ENCODE measurements at places on chromosomes 6 and 20.

DNA sequence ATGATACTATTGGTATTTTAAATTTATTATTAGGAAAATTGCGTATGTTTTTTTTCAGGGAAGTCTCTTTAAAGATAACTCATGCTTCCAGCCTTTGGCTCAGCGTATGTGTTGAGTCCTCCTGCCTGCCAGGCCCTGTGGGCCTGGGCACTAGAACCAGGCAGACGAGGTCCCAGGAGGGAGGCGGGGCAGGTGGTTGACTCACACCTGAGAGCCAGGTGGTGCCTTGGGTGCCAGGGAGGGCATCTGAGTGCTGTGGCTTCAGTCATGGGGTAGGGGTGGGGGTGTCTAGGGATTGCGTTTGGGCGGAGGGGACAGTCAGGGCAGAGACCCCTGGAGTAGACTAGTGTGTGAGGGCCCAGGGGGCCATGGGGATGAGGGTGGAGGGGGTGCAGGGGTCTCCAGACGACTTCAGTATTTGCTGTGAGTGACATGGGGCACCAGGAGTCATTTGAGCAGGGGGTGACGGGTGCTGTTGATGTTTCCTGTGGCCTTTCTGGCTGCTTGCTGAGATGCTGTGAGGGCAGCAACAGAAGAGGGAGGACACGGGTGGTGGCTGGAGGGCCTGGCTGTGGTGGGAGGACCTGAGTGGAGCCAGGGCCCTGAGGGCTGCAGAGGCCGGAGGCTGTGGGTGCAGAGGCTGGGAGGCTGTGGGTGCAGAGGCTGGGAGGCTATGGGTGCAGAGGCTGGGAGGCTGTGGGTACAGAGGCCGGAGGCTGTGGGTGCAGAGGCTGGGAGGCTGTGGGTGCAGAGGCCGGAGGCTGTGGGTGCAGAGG, 14.8 kb upstream of the ADRM1 start:
- DNase-seq: no peak

- no peak for DNase-seq
Observed at GRCh38 chr6:15553031-15553430, 109.8 kb downstream of the DTNBP1 start.

GRCh38 chr6:47476781-47477496, 650 bp upstream of the CD2AP start:
- DNase-seq: no peak

GRCh38 chr6:55088902-55089301, 85.4 kb upstream of the HCRTR2 start:
- DNase-seq: no peak

- DNase-seq: no peak
Observed at GRCh38 chr6:33297406-33297955, 1.3 kb downstream of the RGL2 start.

DNA sequence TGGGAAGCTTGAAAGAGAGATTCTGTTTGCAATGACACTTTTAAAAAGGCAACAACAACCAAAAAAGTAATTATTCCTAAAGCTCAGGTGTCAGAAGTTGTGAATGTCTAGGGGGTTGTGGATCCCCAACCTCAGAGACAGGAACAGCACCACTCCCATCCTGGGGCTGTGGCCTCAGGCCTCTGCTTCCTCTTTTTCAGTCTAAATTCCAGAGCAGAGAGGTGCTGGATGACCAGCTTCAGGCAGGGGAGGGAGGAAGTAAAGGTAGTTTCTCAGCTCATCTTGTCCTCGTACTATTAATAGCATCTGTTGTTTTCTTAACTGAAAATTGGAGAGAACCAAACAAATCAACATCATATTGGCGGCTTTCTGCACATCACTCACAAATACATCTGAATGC, 8.3 kb downstream of the NT5E start:
- DNase-seq: no peak

DNA sequence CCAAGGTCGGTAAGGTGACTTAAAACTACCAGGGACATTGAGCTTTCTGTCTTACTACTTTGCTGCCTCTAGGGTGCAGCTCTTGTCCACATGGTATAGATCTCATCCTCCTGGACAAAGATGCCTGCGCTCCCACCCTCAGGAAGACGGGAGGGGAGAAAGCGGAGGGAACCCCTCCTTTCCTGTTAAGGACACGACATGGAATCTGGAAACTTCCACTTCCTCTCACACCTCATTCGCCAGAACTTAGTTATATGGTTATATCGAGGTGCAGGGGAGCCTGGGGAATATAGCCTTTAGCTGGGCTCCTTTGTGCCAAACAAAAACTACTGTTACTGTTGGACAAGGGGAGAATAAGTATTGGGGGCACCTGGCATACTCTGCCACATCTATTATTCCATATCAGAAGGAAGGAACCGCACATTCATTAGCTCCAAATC, 224.3 kb upstream of the TSHZ2 start:
- DNase-seq: no peak

DNA sequence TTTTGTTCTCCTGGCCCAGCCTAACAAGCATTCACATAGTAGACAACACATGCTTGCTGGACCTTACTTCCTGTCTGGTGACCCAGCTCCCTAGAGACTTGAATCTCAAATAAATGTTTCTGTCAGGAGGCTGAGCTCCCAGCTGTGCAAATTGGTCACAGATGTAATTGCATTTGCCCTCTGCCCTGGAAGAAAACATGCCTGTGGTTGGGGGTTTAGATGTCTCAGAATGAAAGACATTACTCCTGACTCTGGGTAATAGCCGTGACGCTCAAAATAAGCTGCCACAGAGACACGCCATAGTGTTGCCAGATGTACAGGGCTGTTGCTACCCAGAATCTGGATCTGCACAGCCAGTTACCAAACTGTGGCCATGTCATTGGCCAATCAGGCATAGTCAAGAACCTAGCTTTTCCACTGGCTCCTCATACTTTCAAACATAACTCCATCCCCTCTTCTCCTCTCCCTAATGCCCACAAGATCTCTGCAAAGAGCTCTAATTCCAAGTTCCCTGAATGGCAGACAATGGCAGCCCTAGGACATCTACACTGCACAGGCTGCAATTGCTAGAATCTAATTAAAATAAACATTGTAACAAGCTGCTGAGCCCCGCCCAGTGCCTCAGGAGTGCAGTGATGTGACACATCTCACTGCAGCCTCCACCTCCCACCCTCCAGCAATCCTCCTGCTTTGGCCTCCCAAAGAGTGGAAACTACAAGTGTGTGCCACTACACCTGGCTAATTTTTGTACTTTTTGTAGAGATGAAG, 32.8 kb upstream of the GMPR start:
- peak; percentile 96 for DNase-seq

DNA sequence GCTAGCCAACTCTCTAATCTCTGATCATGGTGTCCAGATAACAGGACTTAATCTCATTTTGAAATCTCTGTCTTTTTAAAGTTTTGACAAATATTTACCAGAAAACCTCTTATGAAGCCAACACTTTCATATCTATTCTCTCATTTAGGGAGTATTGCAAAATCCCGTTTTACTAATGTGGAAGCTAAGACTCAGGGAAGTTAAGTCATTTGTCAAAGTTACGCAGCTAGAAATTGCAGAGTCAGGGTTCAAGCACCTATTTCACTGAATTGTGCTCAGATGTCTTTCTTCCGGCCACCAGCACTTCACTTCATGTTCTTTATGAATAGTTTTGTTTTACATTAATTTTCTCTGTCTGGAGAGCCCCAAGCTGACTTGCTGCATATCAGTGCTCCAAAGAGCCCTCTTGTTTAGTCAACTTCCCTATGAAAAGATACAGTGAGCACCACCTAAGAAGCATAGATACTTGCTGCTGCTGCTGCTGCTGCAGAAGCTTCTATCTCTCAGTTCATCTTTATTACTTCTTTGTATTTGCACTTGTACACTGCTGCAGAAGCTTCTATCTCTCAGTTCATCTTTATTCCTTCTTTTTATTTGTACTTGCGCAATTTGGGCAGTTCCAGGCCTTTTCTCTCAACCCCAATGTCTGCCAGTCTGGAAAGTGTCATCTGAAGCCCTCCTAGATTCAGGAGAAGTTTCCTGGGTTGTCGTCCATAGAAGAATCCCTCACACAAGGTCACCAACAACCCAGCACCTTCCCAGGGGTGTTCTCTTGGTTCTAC, 329.7 kb downstream of the MAFB start:
- DNase-seq: no peak

GRCh38 chr6:151241853-151242252, 2.1 kb downstream of the AKAP12 start:
- no peak for DNase-seq

DNA sequence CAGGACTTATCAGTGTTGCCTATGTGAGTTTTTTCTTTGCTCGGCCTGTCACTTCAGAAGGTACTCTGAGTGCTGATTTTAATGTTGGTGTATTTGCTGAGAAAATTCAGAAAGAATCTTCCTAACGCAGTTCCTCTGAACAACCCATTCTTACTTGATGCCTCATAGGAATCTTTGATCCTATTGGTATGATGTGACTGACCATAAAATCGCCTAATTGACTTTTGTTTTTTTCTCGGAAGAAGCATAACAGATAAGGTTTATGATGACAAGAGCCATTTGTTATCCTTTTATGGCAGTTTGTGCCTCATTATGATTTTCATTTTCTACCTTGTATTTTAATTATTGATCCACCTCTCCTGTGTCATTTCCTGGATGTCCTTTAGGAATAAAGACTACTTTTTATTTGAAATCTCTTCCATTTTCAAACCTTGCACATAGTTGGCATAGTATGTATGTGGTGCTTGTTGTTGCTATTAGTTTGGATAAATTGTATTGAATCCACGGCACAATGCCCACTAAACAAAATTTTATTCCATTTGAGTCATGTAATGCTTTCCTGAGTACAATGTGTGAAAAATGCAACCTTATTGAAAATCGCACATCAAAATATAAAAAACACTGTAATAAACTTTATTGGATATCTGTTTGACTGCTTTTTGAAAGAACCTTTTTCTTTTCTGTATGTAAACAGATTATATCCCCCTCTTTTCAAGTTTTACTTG, 37.3 kb downstream of the LRRC1 start:
- DNase-seq: no peak

GRCh38 chr6:30562470-30563425, 5.7 kb downstream of the PRR3 start:
- DNase-seq: no peak

DNA sequence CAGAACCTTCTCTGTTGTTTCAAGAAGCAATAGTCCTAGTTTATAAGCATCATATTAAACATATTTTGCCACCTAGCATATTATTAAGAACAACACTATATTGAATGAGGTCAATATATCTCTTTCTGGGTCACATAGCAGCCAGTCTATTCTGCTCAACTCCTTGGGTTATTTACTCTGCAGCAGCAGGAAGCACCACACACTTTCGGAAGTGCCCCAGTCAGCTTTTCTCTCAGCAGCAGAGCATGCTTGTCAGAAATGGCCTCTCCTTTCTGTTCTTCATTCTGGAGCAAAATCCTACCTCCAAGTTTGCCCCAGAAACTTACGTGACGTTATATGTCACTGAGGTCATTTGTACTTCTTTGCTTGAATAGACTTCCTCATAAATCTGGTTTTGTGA, 22.7 kb downstream of the CFAP206 start:
- DNase-seq: no peak

DNA sequence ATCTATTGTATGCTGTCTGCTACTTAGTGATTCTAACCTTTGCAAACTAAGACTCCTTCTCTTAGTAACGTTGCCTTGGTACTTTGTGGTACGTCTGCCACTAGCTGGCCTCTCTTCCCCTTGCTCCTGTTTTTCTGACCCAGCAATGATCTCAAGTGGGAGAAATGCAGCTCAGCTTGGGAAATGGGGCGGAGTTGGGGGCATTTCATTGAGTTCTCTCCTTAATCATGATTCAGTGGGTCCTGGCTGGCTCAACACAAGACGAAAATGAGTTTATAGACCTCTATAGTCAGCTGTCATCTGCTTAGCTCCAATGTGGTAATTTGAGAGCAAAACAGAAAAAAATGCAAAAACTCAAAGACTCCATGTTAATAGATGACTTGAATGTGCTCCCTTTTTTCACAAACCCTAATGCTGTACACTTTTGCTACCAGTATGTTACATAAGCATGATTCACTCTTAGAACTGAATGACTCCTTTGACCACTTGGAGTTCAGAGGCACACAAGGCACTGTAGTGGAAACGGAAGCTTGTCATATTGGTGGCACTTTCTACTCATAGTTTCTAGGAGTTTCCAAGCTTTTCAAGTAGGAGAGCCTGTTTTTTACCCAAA, 55.3 kb upstream of the SOX4 start:
- no peak for DNase-seq

GRCh38 chr20:20549267-20549612, 163.2 kb downstream of the RALGAPA2 start:
- DNase-seq: no peak

- DNase-seq: no peak
Observed at GRCh38 chr20:1930165-1930564, 35.0 kb downstream of the SIRPA start.

DNA sequence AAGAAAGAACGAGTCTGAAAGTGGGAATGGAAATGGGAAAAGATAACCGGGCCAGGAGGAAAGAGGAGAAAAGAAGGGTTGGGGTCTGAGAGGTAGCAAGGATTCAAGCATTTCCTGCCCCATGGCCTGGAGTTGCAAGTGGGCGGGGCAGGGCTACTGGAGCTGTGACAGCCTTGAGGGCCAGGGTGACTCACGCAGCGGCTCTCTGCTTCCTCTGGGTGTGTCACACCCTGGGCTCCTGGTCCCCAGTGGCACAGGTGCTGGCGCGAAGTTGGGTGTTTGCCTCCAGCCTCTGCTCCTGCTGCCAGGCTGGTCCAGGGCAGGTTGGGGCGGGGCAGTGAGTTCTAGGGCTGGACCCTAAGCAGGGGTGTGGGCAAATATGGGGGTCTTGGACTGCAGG, 3.3 kb upstream of the ULBP3 start:
- DNase-seq: peak; percentile 42

DNA sequence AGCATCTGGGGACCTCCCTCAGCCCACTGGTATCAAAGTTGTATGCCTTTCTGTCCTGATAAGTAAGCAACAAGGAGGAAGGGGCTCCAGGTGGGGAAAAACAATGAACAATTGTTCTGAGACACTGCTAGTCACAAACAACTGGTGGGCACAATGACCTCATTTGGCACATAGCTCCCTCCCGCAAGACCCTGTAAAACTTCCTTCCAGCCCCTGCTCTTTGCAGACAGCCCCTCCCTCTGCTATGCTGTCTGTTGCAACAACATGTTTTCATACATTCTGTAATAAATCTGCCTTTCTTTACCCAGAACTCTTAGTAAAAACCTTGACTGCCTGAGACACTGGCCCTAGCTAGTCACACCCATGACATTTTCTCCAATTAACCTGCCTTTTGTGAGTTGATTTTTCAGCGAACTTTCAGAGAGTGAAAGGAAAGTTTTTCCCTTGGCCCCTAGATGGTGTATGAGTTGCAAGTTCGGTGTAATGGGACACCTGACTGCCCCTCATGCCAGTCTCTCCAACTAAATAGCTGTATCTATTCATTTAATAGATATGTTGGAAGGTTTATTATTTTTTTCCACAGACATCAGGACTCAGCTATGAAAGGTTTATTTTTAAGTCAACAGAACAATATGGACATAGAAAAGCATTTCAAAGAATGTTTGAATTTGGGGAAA, 142.3 kb upstream of the SLC22A16 start:
- DNase-seq: peak; percentile 21

GRCh38 chr20:1341561-1342265, 12.8 kb upstream of the SDCBP2 start:
- peak; percentile 66 for DNase-seq

- DNase-seq: no peak
Observed at GRCh38 chr20:9354579-9354978, 159.8 kb upstream of the LAMP5 start.

Data from HFFc6 (cell line).